ENCODE measurements at places on chromosomes 11 and 22.

- no peak for DNase-seq
Measured at GRCh38 chr11:23840872-23841271, 656.0 kb upstream of the LUZP2 start.

DNA sequence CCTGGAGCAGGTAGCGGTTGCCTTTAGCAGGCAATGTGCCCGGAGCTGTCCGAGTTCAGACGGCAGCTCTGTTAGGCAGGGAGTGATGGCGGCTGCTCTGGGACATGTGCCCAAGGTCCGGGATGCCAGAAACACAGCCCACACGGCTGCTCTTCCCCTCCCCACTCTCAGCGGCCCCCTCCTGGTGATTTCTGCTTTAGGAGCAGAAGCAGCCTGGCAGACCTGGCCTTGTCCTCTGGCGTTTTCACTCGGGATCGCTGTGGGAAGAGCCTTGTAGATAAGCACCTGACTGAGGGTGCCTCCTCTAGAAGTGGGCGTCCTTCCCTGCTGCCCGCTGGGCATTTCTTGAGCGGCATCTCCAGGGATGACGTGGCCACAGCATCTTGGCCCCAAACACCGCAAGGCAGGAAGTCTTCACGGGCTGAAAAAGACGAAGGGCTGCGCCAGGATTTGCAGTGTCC is 392.2 kb downstream of the TBC1D22A start:
- DNase-seq, result no peak

DNA sequence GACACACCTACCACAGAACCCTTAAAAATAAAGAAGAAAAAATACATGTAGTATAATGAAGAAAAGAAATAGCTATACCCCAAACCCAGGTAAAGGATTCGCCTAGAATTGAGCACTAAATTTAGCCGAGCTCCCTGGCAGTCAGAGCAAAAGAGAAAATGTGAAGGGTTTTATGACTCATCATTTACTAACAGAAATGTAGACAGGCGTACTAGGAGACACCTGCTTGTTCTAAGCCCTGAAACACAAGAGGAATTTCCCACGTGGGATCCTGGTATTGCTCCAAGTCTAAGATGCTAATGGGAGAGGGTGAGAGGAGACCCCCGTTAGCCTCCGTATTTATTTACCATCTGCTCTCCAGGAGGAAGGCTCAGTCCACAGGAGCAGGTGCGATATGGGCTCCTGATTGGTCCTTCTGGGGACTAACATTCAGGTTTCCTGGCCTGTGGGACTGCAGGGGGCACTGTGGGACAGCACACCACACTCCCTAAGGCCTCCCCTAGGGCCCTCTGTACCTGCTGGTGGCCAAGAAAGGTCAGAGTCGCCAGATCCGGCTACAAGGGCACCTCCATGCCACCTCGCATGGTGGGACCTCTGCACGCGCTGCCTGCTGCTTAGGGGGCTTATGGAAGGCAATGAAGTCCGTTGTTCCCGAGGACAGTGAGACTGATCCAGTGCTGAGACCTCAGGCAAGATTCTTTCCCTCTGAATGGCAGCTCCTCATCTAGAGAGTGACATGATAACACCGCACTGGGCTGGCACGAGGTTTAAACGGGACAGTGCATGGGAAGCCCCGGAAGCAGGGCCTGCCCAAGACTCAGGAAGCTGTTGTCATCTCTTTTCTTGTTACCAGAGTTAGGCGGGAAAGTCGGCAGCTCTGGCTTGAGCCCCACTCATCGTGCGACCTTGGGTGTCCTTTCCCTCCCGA is 25.8 kb downstream of the KCNC1 start:
- DNase-seq, result no peak

DNA sequence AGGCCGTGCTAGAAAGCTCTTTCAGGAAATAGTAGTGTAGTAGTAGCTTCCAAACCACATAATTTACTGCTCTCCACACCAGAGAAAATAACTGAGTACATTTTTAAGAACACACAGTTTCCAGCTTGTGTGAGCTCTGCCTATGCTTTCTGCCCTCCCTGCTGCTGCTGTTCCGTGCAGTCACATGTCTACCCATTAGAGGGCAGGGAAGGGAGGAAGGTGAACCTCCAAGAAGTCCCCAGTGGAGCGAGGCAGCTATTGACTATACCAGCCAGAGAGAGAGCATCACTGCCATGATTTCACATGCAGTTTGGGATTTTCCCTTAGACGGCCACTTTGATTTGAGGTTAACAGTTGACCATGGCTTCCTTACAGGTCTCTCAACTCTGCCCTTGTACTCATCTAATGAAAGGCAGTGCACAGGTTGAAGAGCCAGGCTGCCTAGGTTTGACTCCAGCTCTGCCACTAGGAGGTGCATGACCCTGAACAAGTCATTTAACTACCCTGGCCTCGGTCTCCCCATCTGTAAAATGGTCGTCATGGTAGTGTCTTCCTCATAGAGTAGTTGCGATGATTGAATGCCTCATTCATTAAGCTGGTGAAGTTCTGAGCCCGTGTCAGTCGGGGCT is 19.7 kb upstream of the CTTN start:
- DNase-seq, result no peak

GRCh38 chr11:2725368-2726300 is 25.8 kb upstream of the KCNQ1OT1 start:
- DNase-seq, result no peak
